RCC 7860 (cell line): ENCODE measurements at places on chromosomes 6 and 20.

GRCh38 chr6:75546381-75546780 lies 52.8 kb upstream of the FILIP1 start:
- no peak for DNase-seq

- no peak for DNase-seq
Observed at GRCh38 chr20:8335495-8336195, 203.6 kb downstream of the PLCB1 start.

DNA sequence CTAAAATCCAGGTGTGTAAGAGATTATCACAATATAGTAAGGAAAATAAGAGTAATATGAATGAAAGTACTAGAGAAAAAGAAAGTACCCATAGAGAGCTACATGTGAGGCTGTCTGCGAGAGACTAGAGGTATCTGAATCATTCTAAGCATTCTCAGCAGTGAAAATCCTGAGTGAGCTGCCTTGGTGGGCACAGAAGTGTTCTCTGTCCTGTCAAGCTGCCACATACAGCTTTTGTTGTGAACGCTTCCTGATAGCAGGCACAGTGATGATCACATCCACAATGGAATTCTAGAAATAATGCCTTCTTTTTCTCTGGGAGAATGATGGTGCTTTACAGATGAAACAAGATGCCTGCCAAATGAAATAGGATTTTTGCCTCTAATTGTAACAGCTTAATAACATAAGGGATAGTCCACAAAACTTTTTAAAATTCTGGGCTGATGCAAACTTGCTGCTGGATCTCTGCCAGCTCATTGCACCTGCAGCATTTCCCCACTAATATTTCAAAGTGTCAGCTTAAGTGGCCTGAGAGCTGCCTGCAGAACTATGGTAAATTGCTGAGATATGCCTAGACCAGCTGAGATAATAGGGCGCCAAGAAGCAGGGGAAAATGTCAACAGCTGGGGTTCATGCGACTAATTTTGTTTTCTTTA lies 620.5 kb downstream of the DOK5 start:
- no peak for DNase-seq

- DNase-seq, result peak; percentile 90
Observed at GRCh38 chr20:24773751-24774201, 175.3 kb upstream of the CST7 start.

- DNase-seq, result no peak
Observed at GRCh38 chr6:337805-338368, 45.6 kb downstream of the DUSP22 start.

GRCh38 chr6:33708516-33709204 lies 2.8 kb downstream of the UQCC2 start:
- DNase-seq, result no peak

DNA sequence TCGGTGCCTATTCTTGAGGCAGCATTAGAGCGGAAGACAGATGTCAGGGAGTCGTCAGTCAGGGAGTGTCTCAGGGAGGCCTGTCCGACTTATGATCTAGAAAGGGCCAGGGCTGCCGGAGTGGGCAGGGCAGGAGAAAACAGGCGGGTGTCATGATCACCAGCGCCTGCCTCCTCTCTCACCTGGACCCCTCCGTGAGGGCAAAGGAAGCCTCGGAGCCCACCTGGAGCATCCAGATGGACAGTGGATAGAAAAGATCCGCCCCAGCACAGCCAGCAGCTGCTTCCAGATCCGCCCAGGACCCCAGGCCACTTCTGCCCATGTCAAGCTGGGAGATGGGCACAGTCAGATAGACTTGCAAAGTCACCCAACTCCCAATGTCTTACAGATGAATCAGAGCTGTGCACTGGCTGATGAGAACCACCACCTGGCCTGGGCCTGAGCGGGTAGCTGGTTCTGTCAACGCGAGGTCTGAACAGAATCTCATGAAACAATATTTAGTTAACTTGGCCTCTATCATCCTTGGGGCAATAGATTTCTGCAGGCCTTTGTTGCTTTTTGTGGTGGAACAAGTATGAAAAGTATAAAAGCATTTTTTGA lies 22.2 kb downstream of the PSMG4 start:
- no peak for DNase-seq
